ENCODE measurements at places on chromosomes 12 and 14.

- DNase-seq, result no peak
Measured at GRCh38 chr12:97112136-97112535, 205.1 kb downstream of the NEDD1 start.

GRCh38 chr12:102642199-102642598, 161.8 kb upstream of the IGF1 start:
- DNase-seq, result no peak

DNA sequence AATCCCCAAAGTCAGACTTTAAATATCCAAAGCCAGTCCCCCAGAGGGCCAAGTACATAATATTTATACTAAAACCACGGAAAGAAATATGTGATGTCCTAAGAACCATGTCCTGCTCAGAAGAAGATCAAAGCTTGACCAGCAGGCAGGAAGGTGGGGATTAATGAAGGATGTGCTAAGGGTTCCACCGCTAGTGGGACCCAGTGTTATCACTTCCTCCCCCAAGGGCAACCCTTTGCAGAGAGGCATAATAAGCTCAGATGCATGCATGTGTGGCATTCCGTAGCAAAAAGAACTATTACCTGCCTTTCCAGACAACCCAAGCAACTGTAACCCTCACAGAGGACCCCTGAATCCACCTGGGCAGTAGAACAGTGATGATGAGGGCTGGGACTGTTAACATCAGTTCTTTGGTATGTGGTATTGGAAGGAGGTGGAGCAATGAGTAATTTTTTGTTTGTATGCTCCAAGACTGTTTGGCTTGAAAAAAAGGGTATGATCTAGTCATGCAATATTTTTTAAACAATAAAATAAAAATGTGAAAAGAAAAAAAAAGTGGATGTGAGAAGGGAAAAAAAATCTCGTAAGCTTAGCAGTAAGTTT, 71.7 kb upstream of the ETV6 start:
- DNase-seq, result no peak

- DNase-seq, result no peak
Measured at GRCh38 chr12:21818627-21819026, 44.1 kb upstream of the KCNJ8 start.

DNA sequence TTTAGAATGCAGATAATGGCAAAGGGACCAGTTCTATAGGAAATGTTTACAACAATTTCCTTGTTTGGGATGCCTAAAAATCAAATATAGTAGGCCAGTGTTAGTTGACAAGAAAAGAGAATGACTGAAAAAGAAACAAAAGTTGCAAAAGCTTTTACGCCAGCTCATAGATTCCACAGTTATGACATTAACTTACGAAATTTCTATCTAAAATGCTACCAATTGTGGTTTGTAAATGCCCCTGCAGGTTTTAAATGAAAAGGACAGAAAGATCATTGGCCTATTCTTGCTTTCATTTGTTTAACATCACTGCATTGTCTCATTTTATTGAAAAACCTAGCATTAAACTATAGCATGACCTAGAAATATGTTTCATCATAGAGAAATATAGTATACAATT, 345.8 kb downstream of the CCDC91 start:
- no peak for DNase-seq

GRCh38 chr12:48938805-48939204, 13.5 kb upstream of the FKBP11 start:
- DNase-seq, result no peak

DNA sequence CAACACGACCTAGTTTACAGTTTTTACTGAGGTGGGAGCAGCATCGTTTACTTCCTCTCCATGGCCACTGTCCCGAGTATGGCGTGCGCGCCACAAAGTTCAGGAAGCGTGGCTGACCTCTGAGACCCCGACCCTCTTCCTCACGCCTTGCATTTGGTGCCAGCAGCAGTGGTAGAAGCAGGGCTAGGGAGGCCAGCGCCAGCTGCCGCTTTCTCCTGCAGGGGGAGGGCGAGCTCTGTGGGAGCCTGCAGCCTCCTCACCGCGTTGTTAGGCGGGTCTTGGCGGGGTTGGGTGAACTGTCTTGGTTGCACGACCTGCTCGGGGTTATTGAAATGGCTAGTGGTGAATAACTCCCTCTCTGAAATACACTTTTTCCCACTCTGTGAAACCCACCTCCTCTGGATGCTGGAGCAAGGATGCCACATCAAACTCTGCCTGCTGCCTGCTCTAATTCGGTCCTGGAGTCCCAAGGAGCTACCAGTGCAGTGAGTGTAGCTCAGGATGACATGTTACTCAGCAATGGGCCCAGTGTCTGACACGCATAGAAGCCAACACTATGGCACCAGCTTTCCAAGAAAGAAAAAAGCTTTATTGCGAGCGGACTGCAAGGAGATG, 22.3 kb upstream of the TDRD9 start:
- no peak for DNase-seq

GRCh38 chr12:28884904-28885679, 264.0 kb upstream of the FAR2 start:
- no peak for DNase-seq

DNA sequence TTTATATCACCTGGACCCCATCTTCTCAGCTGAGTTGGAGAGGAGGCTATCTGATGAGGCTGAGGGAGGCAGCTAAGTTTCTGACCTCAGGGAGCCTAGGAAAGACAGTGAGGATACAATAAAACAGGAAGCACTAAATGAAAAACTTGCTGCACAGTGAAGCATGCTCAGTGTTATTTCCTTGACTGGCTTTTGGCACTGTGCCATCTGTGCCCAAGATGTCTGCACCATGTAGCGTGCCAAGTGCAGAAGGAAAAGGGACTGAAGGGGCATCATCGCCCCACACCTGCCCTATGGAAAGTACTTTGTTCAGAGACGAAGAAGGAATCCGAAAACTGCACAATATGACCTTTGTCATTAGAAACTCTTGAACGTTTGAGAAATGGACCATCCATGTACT, 102.7 kb downstream of the ANO4 start:
- no peak for DNase-seq

DNA sequence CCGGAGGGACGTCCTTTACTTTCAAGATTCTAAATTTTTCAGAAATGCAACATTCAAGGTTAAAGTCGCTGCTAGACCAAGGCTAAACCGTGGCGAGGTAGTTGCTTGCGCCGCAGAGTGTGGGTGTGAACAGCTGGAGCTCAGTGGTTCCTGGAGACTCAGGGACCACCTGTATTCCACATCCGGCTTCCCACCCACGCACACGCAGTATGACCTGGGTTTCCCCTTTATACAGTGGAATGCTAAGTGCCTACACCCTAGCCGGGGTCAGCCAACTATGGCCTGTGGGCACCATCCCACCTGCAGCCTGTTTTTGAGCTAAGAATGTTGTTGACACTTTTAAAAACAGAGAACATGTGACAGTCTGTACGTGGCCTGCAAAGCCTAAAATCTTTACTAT, 42.9 kb upstream of the TESC start:
- no peak for DNase-seq

- no peak for DNase-seq
Measured at GRCh38 chr12:575129-575502, 88.1 kb downstream of the NINJ2 start.

- DNase-seq, result no peak
Measured at GRCh38 chr12:118175823-118176447, 40.0 kb downstream of the PEBP1 start.

DNA sequence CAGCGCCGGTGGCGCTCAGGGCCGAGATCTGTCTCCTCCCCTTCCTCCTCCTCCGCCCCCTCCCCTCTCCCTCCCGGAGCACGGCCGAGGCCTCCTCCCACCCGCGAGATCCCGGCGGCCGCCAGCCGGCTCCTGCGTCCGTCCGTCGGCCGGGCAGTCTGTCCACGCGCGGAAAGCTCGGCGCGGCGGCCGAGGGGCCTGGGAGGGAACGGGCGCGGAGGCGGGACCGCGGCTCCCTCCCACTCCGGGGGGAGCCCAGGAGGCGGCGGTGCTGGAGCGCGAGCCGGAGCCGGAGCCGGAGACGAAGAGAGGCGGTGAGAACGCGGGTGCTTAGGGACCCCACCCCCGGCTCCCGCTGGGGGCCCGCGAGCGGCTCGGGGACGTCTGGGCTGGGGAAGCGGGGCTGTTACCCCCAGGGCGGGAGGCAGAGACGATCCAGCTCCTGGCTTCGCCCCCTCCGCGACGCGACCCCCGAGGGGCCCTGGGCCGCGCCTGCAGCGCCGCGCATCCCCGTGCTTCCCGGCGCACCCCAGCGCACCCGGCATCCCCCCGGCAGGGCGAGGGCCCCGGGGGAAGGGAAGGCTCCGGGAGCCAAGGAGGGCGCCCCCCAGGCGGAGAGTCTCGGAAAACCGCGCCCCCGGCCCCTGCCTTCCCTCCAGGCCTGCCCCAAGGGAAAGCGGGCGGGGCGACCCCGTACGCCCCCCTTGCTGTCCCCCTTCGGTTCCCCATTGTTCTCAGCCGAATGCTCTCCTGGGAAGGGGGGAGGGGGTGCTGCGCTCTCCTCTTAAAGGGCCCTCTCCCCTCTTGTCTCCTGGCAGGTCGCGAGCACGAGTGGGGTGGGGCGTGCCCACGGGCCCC, at the start of gene DTX1:
Gene DTX1 (plus strand): TSS at position 100 of the 858 bp plus-strand sequence. CDS start 1,463 bp downstream, outside the sequence.
- peak; percentile 29 for DNase-seq

GRCh38 chr12:26193539-26193938, 1.8 kb upstream of the SSPN start:
- no peak for DNase-seq

DNA sequence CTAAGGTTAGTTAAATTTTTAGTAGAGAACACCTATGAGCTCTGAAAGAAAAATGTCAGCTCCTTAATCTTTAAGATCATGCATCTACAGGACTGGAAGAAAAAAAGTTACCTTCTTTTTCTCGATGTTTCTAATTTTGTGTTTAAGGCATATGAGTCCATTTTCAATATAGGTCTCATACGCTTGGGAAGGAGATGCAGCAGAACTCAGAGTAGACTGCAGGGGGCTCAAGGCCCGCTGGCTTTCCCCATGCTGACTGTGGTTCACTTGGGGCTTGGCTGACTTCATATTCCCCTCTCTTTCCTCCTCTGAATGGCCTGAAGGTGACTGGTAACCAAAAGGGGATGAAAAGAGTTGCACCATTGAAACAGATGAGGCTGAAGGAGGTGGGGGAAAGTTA, 1.5 kb downstream of the CAPRIN2 start:
- DNase-seq, result no peak

DNA sequence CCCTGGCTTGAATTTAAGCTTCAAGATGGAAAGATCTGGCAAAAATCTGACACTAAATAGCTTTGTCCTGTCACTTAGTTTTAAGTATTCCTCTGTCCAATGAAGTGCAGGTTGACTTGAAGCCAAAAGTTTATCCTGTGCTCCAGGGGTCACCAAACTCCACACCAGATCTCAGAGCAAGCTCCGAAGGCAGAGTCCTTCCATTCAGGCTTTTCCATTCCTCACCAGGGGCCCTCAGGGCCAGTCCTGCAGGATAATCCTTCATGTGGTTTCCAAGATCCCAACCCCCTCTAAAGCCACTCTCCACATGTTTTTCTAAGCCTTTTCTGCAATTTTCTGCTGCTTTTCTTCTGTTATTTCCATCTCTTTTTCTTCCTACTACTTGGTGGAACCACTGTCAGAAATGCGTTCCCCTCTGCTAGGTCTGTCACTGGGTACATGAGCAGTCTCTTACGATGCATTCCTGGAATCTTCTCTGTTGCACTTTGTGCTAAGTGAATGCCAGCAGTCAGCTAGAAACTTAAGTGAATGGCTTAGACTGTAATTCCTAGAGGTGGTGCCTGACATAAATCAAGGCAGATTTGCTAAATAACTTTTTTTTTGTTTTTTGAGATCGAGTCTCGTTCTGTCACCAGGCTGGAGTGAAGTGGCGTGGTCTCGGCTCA, 251.4 kb downstream of the MSRB3 start:
- no peak for DNase-seq

DNA sequence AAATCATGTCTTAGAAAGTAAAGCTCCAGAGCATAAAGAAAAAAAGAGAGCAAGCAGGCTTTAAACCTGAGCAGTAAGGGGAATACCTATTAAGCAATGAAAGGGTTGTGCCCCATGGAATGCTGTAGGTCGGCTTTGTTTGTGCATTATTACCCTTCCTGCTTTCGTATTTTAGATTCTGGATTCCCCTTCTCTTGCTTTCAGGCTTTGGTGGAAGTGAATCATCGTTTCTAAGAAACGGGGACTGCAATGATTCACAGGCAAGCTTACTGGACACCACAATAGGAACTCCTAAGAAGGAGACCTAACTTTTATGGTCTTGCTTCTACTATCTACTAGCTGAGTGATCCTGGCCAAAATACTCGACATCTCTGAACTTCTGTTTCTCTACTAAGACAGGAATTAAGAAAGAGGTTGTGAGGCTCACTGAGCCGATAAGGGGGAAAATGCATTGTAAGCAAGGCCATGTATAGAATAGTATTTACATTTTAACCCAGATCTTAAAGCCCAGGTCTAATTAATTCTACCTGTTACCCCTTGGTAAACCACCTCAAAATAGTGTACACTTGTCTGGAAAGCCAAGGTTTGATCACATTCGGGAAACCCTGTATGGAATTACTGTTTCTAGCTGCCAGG, 1.2 kb upstream of the BMAL2 start:
- DNase-seq, result no peak

DNA sequence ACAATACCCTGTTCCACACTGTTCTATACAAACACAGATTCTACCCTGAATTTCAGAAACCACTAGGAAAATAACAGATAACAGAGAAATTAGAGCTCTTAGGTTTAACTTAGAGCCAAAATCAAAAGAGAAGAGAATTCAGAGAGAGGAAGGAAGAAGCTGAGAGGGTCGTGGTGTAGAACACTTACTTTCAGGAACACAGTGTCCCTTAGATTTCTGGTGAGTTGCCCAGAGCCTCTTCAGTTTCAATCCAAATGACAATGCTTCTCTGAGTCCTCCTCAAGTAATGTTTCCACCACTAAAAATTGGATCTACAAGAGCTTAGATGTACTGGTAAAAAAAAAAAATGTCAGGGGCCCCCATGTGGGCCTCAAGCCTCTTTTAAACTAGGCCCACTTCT, 2.6 kb downstream of the YAF2 start:
- no peak for DNase-seq

GRCh38 chr12:107135177-107135576, 41.8 kb upstream of the CRY1 start:
- DNase-seq, result no peak

- no peak for DNase-seq
Measured at GRCh38 chr12:62834971-62835547, 99.9 kb downstream of the PPM1H start.

- DNase-seq, result peak; percentile 33
Measured at GRCh38 chr12:51341251-51342007, 5.0 kb downstream of the CELA1 start.

GRCh38 chr12:98296462-98297079, 218.8 kb upstream of the TMPO start:
- no peak for DNase-seq

All from stimulated activated CD8-positive, alpha-beta memory T cell treated with anti-CD3 and anti-CD28 coated beads, Interleukin-7, amount 100 ng/mL, for 4 hours (primary cell).